ENCODE measurements at places on chromosomes 1 and 21.

- DNase-seq: no peak
Measured at GRCh38 chr1:155043793-155044192, 7.3 kb upstream of the ADAM15 start.

DNA sequence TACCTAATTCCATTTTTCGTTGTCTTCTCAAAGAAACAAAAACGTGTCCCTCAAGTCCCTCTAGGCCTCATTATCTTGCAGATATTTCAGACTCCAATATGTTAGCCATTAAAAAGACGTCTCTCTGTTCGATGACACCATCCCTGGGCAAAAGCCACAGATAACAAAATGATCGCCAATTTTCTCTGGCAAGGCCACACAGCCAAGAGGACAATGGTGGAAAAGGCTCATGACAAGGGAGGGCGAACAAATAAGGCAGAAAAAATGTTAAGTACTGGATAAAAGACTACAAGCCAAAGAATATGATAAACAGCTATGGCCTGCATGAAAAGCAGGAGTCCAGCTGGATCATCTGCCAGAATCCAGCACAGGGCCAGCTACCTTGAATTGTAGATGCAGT lies 82.9 kb downstream of the TBX15 start:
- no peak for DNase-seq

GRCh38 chr21:27244352-27244751 lies 277.5 kb upstream of the ADAMTS5 start:
- no peak for DNase-seq

GRCh38 chr21:32537569-32537881 lies 47.8 kb downstream of the TCP10L start:
- DNase-seq: no peak

DNA sequence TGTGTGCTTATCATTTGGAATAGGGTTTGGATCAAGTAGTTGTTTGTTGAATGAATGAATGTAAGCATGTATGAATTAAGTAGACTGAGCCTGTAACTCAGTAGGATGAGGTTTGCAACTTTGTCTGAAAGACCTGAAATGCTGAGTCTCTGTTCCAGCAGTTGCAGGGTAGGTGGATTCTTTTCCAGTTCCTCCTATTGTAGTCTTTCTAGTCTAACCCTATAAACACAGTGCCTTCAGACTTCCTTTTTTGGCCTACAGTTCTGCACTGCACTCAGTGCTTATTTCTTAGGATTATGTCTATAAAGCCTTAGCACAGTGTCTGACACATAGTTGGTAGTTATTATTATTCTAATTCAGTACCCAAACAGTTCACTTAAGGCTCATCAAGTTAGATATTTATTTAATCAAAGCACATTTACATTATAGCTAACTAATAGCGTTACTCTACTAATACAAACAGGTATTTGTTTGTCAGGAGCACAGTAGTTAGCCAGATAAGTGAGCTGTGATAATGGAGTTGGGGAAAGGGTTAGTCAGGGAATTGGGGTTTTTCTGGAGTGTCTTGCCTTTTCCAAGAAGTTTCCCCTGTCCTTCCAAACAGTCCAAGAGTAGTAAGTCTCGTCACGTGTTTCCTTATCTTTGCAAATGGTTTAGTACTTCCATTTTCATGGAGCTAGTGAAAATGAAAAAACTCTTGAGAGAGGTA lies 45.0 kb downstream of the ABCD3 start:
- no peak for DNase-seq

GRCh38 chr21:44952929-44953627 lies 13.2 kb downstream of the SLX9 start:
- peak; percentile 4 for DNase-seq

GRCh38 chr1:22212400-22213233 lies 69.7 kb upstream of the WNT4 start:
- DNase-seq: no peak

- no peak for DNase-seq
Measured at GRCh38 chr1:22782406-22782805, 71.8 kb downstream of the EPHB2 start.

GRCh38 chr1:103538226-103538625 lies 12.7 kb downstream of the RNPC3 start:
- DNase-seq: no peak

- DNase-seq: peak; percentile 7
Measured at GRCh38 chr1:20361805-20362381, 71.2 kb downstream of the VWA5B1 start.

DNA sequence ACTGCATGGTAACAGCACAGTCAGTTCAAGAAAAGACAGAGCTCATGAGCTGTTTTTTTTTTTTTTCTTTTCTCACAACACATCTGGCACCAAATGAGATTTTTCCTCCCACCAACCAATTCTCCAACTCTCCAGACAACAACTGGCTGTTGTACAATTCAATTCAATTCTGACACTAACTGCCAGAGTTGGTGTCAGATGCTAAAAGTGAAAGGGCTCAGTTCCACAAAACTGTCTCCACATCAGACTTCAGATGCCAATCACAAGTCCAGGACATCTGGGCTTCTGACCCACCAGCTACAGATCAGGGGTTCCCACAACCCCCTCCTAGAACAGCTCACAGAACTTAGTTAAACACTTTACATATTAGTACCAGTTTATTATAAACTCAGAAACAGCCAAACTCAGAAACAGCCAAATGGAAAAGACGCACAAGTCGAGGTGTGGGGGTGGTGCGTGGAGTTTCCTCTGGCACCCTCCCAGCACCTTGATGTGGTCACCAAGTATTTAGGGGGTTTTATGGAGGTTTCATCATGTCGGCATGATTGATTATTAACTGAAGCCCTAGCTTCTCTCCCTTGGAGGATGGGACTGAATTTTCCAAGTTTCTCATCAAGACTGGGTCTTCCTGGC lies 39.2 kb upstream of the LRRC8D start:
- DNase-seq: peak; percentile 44

DNA sequence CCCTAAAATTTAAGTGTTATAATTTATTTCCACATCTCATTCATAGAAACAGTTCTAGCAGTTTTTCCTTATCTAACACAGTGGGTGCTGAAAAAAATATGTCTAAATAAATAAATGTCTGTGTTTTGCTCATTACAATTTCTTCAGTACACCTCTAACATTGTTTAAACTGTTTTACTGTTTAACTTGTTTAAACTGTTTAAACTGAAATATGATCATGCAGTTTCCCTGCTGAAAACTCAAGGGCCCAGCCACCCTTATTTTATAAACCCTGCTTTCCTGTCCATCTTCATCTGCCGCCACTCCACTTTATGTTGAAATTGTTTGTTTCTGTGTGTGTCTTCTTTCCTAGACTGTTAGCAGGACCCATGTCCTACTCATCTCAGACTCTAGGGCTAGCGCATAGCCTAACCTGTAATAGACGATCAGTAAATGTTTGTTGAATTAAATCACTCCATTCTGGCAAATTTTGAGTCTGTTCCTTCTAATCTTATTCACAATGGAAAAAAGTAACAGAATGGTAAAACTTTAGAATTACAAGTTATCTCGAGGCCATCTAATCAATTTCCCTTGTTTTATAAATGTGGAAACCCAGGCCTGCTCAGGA lies 9.4 kb upstream of the PIK3C2B start:
- no peak for DNase-seq

DNA sequence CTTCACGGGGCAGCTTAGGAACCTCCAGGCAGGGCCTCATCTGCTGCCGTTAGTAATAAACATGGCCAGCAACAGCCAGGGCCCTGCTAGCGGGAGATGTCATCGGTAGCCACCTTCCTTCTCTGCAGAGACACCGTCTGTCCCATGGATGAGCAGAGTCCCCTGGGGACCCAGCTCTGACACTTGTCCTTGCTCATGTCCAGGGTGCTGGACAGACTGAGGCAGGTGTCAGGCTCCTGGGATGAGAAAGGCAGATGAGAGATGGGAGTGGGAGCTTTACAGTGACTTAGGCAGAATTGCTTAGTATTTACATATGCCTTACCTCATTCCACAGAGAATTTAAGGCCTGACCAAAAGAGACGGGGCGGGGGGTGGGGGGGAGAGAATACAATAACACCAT lies 25.0 kb downstream of the CAPN2 start:
- DNase-seq: no peak

DNA sequence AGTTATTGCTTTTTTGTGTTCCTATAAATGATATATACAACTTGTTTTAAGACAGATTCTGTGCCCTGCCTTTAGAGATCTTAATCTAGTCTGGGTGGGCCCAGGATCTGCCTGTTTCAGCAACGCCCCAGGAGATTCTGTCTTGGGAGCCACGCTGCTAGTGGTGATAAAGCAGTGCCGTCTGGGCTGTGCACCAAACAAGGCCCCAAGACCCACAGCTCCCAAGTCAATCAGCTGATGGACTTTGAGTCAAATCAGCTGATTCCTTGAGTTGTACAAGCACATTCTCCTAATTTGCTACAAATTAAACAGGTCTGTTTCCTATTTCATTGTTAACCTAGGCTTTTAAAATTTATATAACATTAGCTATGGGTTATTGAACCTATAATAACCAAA lies 15.7 kb upstream of the SLC44A3 start:
- DNase-seq: no peak

- DNase-seq: no peak
Measured at GRCh38 chr1:84426376-84426775, 28.1 kb downstream of the DNASE2B start.

GRCh38 chr1:63611231-63611630 lies 18.0 kb downstream of the PGM1 start:
- no peak for DNase-seq

DNA sequence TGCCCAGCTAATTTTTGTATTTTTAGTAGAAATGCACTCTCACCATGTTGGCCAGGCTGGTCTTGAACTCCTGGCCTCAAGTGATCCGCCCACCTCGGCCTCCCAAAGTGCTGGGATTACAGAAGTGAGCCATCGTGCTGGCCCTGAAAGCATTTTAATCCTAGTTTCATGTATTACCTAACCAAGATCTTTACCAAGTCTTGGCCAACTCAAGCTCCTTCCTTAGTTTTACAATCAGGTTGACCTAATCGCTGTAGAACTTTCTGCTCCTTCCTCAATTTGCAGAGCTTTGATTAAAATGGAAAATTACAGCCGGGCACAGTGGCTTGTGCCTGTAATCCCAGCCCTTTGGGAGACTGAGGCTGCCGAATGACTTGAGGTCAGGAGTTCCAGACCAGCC lies 3.2 kb upstream of the TMEM63A start:
- no peak for DNase-seq

- no peak for DNase-seq
Measured at GRCh38 chr1:98203466-98203865, 282.6 kb upstream of the DPYD start.

DNA sequence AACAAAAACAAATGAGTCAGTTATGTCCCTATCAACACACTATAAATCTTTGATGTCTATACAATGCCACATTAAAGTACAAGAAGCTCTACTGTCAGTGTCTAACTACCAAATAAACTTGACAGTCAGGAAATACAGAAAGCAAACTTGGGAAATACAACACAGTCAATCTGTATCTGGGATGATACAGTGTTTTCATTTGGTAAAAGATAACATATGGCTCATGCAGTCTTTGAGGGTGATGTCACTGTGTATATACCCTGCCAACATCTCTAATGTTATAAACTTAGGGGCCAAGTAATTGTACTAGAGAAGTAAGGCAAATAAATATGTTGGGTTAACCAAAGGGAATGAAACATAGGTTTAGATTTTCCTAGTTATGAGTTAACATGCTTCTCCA lies 552.5 kb upstream of the ADAMTS5 start:
- no peak for DNase-seq

Data from CD4-positive, alpha-beta T cell (primary cell).